ENCODE measurements at places on chromosomes 3 and 15. TPM values are rescaled to one million over a fixed set of nuclear protein-coding genes. Genes with fewer than 3 reads are reported as not detected.

Gene EIF4G1
- 28.0 TPM for polyA plus RNA-seq

Gene SOX14
- polyA plus RNA-seq: not detected

Gene ROPN1
- not detected for polyA plus RNA-seq

Gene ADCY5
- polyA plus RNA-seq: not detected

All from IgD-negative memory B cell (primary cell).